ENCODE measurements at places on chromosomes 16 and 17. TPM values are rescaled to one million over a fixed set of nuclear protein-coding genes. Genes with fewer than 3 reads are reported as not detected.

GRCh38 chr16:19524356-19524615 is 544 bp downstream of the CCP110 start:
- no peak for DNase-seq

DNA sequence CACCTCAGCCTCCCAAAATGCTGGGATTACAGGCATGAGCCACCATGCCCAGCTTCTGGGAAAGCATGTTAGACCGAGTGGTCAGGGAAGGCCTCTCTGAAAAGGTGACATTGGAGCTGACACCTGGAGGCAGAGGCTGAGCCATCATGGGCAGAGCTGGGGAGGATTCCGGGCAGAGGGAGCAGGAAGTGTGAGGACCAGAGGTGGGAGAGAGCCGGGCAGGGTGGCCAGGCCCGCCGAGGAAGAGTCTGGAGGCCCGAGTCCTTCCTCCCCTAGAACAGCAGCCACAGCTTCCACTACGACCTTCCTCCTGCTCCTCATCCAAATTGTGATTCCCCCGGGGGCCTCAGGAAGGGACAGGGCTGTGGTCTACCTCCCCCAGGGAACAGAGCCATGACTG is 74.7 kb downstream of the COG7 start:
- no peak for DNase-seq

- DNase-seq: no peak
Observed at GRCh38 chr16:29694384-29695195, 15.6 kb downstream of the QPRT start.

- DNase-seq: no peak
Observed at GRCh38 chr16:77680496-77680895, 41.8 kb upstream of the NUDT7 start.

GRCh38 chr17:2980904-2981246 is 82.5 kb downstream of the OR1D5 start:
- DNase-seq: peak; percentile 44

DNA sequence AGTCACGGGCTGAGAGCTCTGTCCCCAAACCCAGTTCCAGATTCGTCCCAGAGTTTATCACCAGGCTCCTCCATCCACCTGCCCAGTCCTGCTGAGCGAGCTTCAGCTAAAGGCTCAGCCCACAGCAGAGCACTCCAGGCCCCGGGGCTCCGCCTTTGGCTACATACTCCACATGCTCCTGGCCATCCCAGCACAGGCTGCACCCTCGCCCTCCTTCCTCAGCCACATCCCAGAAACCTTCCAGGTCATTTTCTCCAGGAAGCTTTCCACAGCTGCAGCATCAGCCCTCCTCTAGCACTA is 4.7 kb upstream of the CD2BP2 start:
- DNase-seq: no peak

DNA sequence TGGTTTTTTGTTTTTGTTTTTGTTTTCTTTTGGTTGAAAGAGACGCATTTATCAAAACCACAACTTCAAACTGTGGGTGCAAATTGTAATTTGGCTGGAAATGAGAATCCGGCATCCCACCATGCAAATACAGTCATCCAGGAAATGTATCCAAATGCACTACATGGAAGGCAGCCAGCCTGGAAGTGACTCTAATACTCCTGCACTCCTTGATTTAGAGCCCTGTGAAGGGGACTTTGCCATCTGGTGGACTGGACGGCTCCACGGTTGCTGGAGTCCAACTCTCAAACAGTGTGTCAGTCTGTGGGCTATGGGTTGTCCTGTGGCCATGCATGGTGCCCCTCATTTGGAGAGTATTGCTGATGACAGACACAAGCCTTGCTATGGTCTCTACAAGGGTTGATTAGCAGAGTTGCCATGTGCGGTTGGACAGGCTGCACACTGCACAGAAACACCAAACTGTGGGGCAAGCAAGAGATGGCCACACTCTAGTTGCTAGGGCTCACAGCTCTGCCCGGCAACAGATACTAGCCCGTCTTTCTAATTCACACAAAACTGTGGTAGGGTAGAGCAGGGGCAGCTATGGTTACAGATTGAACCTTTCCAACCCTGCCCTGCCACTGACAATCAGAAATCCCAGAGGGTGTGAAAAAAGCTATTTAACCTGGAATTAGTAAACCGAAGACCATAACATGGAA is 62.4 kb downstream of the VAT1L start:
- DNase-seq: no peak

GRCh38 chr17:1375615-1376014 is 24.4 kb downstream of the YWHAE start:
- DNase-seq: no peak

DNA sequence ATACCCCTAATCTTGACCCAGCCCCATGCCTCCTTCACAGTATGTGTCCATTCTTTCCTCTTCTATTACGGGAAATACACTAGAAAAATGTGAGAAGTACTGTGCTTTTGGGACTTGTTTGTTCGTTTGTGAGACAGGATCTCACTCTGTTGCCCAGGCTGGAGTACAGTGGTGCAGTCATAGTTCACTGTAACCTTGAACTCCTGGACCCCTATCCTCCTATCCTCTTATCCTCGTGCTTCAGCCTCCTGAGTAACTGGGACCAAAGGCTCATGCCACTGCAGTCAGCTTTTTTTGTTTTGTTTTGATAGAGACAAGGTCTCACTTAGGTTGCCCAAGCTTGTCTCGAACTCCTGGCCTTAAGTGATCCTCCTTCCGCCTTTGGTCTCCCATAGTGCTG is 29.9 kb upstream of the RASL10B start:
- no peak for DNase-seq

DNA sequence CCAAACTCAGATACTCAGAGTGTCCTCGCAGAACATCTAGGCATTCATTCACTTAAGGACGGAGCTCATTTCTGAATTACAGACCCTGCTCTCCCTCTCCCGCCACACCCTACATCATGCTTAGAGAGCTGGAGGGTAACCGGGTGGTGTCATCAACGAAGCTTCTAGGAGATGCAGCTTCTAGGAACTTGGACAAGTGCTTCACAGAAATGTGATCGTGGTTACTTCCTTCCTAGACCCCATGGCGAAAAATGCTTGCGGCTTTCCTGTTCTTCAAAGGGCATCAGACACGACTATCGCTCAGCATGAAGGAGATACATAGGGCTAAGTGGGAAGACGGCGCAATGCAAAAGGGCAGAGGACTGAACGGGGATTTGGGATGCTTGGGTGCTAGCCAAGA is 126.8 kb downstream of the ZFHX3 start:
- no peak for DNase-seq

DNA sequence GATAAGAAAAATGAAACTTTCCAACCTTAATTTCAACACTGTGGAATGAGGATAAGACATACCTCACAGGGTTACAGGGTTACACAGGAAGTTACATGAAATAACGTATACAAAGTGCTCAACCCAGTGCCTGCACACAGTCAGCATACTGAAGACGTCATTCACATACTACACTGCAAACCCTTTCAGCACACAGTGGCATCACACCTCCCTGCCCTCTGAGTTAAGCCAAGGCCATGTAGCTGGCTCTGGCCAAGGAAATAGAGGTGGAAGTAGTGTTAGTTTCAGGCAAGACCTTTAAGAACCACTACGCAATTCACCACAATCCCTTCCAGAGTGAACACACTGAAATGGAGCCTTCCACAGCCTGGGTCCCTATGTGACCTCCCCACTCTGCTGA is 46.6 kb upstream of the GSG1L start:
- no peak for DNase-seq

- DNase-seq: no peak
Observed at GRCh38 chr17:83076938-83077337, 2.5 kb upstream of the METRNL start.

DNA sequence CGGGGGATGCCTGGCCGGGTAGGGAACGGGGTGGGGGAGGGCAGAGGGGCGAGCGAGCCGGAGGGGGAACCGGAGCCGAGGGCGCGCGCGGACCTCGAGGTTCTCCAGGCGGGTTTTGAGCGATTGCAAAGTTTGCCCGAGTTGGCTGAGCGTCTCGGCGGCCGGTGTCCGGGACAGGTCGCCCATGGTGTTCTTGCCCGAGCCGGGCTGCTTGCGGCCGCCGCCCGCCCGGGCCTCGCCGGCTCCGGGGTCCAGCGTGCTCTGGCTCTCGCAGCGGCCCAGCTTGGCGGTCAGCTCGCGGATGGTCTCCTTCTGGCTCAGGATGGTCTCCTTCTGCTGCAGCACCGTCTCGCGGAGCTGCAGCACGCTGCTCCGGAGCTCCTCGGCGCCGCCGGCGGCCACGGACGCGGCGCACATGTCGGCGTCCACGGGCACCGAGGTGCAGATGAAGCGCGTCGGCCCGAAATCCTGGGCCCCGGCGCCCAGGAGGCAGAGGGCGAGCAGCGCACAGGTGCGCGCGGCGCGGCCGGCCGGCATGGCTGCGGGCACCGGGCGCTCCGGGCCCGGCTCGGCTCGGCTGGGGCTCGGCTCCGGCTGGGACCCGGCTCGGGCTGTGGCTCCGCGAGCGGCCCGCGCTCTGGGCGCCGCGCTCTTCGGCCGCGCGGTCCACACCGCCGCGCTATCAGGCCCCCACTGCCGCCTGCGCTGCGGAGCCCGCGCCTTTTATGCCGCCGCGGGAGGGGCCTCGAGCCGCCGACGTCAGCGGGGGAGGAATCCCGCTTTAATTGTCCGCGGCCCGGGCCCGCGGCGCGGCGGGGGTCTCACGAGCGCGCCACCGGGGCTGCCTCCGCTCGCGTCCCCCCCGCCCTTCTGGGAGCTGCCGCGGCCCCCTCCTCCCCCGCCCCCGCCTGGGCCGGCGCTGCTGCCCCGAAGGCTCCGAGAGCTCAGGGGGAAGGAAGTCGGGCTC is at the start of gene NPTX1:
Gene NPTX1 (minus strand): TSS at position 698 of the 967 bp plus-strand sequence. CDS start 161 bp downstream, at position 537.
- DNase-seq: peak; percentile 25

GRCh38 chr17:48126532-48126850 is 18.9 kb downstream of the SNX11 start:
- no peak for DNase-seq

- DNase-seq: no peak
Observed at GRCh38 chr17:82053556-82054263, 2.0 kb downstream of the GPS1 start.

GRCh38 chr16:27374221-27374803 is 27.7 kb upstream of the IL21R start:
- DNase-seq: no peak

- DNase-seq: no peak
Observed at GRCh38 chr16:86211800-86212199, 298.5 kb upstream of the FOXF1 start.

GRCh38 chr16:50457423-50457822 is 88.6 kb upstream of the BRD7 start:
- no peak for DNase-seq

DNA sequence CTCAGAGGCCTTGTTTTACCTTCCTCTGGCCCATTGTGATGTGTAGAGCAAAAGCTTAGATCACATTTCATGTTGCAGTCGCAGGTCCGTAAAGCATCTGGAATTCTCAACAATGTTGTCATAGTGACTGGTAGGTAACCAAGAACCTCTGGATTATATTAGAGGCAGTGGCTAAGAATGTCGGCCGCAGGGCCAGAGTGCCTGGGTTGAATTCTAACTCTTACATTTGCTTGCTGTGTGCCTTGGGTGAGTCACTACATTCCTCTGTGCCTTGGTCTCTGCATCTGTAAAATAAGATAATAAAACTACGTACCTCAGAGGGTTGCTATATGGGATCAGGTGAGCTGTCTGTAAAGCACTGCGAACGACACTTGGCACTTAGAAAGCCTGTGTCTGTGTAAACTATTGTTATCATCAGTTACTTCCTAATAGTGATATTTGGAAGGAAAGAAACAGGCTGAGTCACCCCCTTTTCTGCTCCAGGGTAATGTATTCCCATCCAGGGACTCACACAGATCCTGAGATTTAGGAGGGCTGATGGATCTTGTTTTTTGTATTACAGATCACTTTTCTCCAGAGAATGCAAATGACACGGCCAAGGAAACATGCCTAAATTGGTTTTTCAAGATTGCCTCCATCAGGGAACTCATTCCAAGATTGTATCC is 52.2 kb downstream of the VPS35L start:
- no peak for DNase-seq

DNA sequence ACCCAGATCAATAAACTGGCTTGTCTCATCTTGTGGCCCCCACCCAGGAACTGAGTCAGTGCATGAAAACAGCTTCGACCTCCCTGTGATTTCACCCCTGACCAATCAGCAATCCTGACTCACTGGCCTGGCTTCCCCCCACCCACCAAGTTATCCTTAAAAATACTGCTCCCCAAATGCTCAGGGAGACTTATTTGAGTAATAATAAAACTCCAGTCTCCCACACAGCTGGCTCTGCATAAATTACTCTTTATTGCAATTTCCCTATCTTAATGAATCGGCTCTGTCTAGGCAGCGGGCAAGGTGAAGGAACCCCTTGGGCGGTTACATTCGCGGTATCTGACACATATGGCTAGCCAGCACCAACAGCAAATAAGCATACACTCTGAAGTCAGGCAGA is 9.8 kb upstream of the RABEP1 start:
- DNase-seq: no peak

GRCh38 chr17:78677303-78678221 is 100.4 kb upstream of the DNAH17 start:
- no peak for DNase-seq

GRCh38 chr16:28820016-28820415 is 2.8 kb upstream of the ATXN2L start:
- DNase-seq: no peak

GRCh38 chr16:20740007-20740883 is 1.4 kb downstream of the THUMPD1 start:
- DNase-seq: no peak

GRCh38 chr17:9982159-9982558 is 77.1 kb upstream of the RCVRN start:
- no peak for DNase-seq

DNA sequence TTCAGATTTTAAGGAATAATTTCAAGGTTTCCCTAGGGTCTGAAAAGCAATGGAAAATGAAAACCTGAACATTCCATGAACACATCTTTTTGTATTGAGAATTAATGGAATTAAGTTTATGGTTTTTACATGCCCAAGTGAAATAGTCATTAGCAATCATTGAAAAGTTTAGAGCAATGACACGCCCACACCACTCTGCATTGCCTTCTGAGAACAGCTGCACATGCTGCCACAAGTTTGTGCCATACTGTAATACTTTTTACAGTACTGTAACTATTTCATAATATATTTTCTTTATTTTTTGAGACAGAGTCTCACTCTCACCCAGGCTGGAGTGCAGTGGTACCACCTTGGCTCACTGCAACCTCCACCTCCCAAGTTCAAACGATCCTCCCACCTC is 345.2 kb upstream of the PMFBP1 start:
- no peak for DNase-seq

Gene MYLK3
- 1.1 TPM for polyA plus RNA-seq

Gene OR3A2
- 0.14 TPM for polyA plus RNA-seq

Gene CHST4
- not detected for polyA plus RNA-seq

Gene AATK
- polyA plus RNA-seq: 13.3 TPM

Gene TBX21
- 0.25 TPM for polyA plus RNA-seq

Gene TSPAN10
- 2.4 TPM for polyA plus RNA-seq

Gene MNT
- 13.8 TPM for polyA plus RNA-seq

Gene TEX14
- 1.6 TPM for polyA plus RNA-seq

Gene TMEM204
- 18.8 TPM for polyA plus RNA-seq

Gene JMJD6
- 31.9 TPM for polyA plus RNA-seq

Gene BCKDK
- polyA plus RNA-seq: 39.9 TPM

Gene SLC5A11
- 0.09 TPM for polyA plus RNA-seq

Gene DPEP1
- polyA plus RNA-seq: 6.8 TPM

Gene MYH2
- not detected for polyA plus RNA-seq

Gene ABHD15
- polyA plus RNA-seq: 5.0 TPM

Gene CDRT4
- polyA plus RNA-seq: 11.4 TPM

Gene KIF1C
- polyA plus RNA-seq: 65.2 TPM

Gene C17orf50
- polyA plus RNA-seq: not detected

Gene EME2
- 8.2 TPM for polyA plus RNA-seq

All from left lung (tissue), 14 donors.